ENCODE measurements at places on chromosomes 4 and X. TPM values are rescaled to one million over a fixed set of nuclear protein-coding genes. Genes with fewer than 3 reads are reported as not detected.

GRCh38 chr4:126838941-126839679, 793.6 kb upstream of the INTU start:
- no peak for DNase-seq

GRCh38 chr4:73421708-73422457, 14.1 kb upstream of the AFP start:
- DNase-seq, result no peak

GRCh38 chr4:41784191-41784979, 35.9 kb upstream of the PHOX2B start:
- DNase-seq, result no peak

DNA sequence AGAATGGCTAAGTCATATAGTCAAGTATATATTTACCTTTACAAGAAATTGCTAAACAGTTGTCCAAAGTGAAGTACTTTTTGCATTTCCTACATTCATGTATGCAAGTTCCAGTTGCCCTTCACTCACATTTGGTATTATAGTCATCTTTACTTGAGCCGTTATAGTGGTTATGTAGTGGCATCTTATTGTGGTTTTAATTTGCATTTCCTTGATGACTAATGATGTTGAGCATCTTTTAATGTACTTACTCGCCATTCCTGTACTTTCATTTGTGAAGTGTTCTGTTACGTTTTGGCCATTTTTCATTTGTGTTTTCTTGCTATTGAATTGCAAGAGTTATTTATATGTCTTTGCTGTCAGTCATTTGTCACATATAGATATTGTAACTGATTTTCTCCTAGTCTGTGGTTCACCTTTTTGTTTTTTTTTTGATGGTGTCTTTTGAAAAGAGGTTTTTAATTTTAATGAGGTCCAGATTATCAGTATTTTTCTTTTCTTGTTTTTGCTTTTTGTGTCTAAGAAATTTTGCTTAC, 27.6 kb downstream of the ARFIP1 start:
- no peak for DNase-seq

DNA sequence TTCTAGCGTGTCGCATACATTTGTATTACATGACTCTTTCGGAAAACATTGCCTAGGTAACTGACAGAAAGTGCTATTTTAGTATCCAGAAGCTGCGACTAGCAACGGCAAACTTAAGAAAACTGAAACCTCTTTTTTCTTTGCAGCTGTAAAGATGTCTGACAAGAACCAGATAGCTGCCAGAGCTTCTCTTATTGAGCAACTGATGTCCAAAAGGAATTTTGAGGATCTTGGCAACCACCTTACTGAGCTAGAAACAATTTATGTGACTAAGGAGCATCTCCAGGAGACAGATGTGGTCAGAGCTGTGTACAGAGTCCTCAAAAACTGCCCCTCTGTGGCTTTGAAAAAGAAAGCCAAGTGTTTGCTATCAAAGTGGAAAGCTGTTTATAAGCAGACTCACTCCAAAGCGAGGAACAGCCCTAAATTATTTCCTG, 9.4 kb downstream of the TCEANC start:
- DNase-seq, result no peak

The GRPR gene
- total RNA-seq, result 0.58 TPM

- DNase-seq, result no peak
These were observed 36.1 kb upstream of the DOCK11 start for GRCh38 chrX:118459494-118459893.

GRCh38 chr4:83248486-83248885, 36.1 kb downstream of the COQ2 start:
- no peak for DNase-seq

DNA sequence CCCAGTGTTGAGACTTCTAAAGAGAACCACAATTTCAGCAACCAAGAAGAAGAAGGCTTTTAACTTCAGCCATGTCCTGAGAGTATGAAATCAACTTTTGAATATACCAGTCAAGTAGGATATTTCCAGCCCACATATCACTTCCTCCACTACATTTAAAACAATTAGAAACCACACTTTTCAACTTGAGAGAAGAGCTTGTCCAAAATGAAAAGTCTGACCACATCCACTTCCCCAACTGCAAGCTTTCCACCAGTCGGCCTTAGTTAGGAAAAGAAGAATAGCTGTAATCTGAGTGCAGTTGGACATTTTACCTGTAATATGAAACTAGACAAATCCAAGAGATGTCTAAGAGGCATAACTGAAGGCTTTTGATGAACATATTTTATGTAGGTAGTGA, 101.9 kb upstream of the SLC7A11 start:
- no peak for DNase-seq

DNA sequence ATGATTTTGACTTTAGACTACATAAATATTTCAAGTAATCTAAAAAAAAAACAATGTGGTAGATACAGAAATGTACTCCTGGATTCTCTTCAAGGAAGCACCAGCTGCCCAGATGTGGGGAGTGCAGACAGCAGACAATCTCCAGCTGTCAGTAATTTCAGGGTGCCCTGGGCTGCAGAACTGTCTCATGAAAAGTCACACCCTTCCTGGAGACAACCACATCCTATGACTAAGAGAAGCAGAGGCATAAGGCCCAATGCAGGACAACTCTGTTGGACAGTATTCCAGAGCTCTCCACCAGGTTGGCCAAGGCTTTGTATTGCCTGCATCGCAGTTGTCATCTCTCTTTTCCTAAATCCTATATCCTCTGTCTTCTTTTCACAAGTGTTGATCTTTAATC, 34.4 kb upstream of the BLTP1 start:
- no peak for DNase-seq

DNA sequence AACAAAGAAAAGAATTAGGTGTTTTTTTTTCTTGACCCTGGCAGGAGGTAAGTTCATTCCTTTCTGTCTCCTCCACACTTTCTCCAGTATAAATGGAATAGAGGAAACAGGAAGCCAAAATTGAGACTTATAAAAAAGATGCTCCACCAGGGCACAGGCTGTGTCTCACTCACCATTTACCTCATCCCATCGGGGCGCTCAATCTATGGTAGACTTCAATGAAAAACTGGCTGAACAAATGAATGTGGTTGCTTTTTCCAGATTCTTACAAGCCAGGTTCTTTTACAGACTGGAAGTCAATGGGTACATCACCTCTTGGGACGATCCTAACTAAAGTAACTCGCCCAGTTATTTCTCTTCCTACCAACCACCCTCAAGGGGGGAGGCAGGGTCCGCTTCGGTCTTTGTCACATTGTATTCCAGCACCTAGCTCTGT, 685 bp downstream of the COMMD8 start:
- DNase-seq, result no peak

DNA sequence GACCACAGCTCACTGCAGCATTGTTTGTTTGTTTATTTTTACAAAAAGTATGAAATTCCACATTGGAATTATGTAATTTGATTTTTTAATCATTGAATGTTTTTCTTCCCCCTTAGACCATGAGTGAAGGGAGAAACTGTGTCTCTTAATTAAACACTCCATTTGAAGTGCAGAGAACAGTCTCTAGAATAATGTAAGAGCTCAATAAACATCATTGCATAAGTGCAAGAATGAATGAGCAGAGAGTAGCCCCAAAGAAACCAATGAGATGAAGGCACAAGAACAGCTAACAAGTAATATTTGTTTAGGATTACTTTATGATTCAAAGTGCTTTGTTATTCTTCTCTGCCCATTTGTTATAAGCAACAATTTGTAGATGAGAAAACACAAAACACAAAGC, 921.3 kb upstream of the LCORL start:
- no peak for DNase-seq

- no peak for DNase-seq
These were observed 157.7 kb downstream of the SMIM20 start for GRCh38 chr4:26071688-26072087.

The ADAMTS3 gene
- 1.2 TPM for total RNA-seq

- DNase-seq, result no peak
These were observed 80.6 kb downstream of the FBXW7 start for GRCh38 chr4:152455311-152455710.

The GPC3 gene
- 7.5 TPM for total RNA-seq

GRCh38 chr4:39975488-39976089, 2.1 kb downstream of the PDS5A start:
- no peak for DNase-seq

- no peak for DNase-seq
These were observed 3.0 kb downstream of the IL21 start for GRCh38 chr4:122617597-122618593.

DNA sequence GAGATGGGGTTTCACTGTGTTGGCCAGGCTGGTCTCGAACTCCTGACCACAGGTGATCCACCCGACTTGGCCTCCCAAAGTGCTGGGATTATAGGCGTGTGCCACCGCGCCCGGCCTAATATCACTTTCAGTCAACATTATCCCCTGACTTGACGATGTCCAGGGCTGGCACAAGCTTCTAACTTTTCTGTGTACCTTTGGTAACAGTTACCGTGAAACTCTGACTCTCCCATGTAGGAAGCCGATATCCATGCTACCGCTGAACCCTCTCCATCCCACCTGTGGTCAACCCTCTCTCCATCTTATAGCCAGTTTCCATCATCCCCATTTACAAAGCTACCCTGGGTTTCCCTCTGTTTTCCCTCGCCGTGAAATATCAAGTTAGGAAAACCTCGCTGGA, 77.5 kb downstream of the CRLF2 start:
- DNase-seq, result no peak

DNA sequence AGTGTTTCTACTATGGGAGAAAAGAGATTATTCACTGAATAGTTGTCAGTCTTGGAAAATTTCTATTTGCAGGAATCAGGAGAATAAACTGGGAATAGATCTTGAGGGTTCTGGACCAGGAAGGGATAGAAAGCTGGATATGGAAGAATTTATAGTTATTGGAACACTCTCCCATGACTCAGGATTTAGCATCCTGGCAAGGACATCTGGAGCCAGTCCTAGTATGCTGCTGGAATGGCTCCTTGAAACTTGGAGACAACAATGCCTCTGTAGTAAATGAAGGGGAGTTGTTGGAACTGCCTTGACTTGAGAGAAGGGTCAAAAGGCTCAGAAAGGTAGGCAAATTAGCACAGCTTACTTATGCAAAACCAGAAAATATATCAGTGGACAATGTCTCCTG, 23.5 kb upstream of the THOC2 start:
- no peak for DNase-seq

DNA sequence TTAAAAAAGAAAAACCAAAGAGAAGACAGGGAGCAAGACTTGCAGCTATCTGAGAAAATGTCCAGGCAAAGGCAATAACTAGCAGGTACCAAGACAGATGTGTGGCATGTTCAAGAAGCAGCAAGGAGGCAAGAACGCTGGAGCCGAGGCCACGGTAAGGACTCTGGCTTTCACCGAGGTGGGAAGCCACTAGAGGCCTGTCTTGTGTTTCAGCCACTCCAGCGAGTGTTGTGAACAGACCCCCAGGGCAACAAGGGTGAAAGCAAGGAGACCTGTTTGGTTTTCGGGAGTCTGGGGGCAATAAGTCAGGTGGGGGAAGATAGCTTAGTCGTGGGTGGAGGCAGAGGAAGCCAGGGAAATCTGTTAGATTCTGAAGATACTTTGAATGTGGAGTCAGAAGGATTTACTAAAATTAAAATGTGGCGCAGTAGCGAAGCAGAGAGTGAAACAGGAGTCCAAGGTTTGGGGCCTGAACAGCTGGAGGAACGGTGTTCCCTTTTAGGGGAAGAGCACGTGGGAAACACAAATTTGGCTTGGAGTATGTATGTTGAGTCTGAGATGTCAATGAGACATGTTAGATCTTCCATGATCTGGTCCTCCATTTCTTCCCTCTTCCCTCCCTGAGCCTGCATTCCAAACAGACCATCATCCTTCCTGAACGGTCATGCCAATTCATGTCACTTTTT, 3.1 kb downstream of the WDR1 start:
- no peak for DNase-seq

- no peak for DNase-seq
These were observed 1.2 kb downstream of the ABCD1 start for GRCh38 chrX:153725832-153726285.
